Panc1 (cell line): ENCODE measurements at places on chromosomes 4 and X.

- DNase-seq = no peak
These were observed 82.8 kb downstream of the PPP4R3C start for GRCh38 chrX:27380163-27380845.

GRCh38 chrX:9676306-9676705 is 89.3 kb downstream of the GPR143 start:
- no peak for DNase-seq

- no peak for DNase-seq
These were observed 76.7 kb upstream of the DRD5 start for GRCh38 chr4:9704551-9705332.

- DNase-seq = no peak
These were observed 50.9 kb downstream of the IDS start for GRCh38 chrX:149453906-149454822.

GRCh38 chrX:109533005-109533404 is 3.6 kb upstream of the NXT2 start:
- DNase-seq = no peak

DNA sequence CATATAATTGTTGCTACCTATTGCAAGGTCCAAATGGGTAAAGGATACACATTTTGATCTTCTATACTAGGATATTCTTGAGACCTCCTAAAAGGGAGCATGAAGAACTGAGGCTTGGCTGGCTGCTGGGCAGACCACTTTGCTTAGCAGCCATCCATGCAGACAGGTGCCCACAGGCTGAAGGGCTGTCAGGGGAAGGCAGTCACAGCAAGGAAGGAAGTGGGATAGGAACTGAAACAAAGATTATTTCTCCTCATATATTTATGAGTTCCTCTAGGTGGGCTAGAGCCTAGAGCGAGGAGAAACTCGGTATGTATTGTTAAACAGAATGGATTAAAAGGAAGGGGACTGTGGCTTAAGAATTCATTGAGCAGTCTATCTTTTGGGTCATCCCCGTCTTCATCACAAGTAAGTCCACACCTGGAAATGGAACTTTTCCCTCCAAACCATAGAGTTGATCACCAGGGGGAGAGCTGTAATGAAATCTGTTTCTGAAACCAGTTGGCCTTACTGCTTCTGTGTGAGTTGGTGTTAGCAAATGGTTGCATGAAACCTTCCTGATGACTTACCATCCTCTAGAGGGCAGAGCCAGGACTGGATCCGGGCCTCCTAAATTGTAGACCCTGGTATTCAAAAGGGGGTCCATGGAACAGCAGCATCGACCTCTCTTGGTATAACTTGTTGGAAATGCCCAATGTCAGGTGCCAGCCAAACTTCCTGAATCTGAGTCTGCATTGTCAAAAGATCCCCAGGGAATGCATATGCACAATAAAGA is 42.3 kb downstream of the AFF2 start:
- DNase-seq = no peak
